H4 (cell line): ENCODE measurements at places on chromosomes 1 and 21.

DNA sequence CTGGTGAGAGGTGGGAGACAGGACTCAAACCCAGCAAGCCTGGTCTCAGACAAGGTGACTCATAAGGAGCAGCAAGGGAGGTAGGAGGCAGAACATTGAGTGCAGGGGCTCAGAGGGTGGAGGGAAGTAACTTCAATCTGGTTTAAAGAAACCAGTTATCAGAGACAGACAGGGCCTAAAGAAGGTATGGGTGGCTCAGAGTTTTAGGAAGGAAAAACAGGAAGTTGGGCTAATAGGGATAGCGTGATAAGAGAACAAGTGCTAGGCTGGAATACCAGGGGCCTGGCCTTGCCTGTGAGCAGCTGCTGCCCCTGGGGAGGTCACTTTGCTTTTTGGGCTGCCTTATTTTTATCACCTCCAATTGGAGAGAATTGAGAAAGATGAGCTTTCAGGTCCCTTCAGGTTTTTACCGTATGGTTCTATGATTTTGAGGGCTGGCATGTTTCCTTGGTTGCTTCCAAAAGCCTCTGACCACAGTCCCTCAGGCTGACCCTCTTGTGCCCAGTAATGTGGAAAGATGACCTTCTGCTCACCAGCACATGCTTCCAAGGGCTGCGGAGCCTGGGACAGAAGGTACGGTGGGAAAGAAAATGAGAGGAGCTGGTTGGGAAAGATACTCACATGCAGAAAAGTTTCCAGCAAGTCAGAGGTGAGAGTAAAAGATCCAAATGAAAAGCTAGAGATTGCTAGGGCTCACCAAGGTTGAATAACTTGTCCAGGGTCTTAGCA, 77.0 kb downstream of the DDR2 start:
- no peak for DNase-seq

- DNase-seq, result no peak
These were observed 1.8 kb upstream of the C1orf74 start for GRCh38 chr1:209786146-209786545.

GRCh38 chr1:201898992-201899391, 10.3 kb downstream of the SHISA4 start:
- DNase-seq, result no peak

GRCh38 chr1:226738421-226738994, 574 bp downstream of the ITPKB start:
- DNase-seq, result no peak

DNA sequence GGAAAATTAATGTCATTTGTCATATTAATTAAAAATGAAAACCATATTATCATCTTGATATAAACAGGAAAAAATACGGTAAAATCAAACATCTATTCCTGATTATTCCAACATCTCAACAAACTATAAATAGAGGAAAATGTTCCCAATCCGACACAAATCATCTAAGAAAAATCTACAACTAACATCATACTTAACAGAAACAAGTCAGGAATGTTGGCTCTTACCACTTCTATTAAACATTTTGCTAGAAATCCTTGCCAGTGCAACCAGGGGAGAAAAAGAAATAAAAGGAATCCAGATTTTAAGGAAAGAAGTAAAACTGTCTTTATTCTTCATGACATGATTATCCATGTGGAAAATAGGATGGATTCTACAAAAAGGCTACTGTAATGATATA, 77.0 kb upstream of the IRF2BP2 start:
- no peak for DNase-seq

DNA sequence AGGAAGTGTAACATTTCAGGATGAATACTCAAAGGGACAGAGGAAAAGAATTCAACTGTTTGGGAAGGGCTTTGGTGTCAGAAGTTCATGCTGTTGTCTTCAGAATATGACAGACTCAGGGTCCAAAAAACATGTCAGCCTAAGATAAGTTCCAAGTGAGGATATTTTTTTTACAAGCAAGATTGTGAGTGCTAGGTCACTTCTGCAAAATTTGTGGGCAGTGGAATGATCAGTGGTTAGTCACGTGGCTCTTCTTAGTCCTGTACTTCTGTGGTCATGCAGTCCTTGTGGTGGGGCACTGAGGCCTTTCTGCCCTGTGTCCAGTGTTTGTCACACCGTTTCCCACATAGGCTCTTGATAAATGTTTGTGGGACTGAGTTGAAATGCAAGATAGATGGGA, 5.2 kb downstream of the RGL1 start:
- DNase-seq, result no peak

DNA sequence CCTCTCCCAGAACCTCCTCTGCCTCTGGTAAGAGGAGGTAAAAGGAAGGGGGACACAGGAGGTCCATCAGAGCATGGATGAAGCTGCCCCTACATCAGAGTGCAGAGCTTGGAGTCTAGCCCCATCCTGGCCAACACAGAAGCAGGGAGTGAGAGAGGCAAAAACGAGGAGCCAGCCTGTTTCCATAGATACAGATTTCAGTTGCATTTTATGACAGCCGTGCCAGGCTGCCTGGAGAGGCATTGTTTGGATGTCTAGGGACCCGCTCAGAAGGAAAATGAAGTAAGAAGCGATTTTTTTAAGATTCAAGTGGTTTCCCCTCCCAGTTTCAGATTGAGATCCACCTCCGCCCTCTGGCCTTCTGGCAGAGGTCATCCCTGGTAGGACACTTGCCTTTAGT, 11.5 kb upstream of the GJA8 start:
- no peak for DNase-seq

- DNase-seq, result no peak
These were observed 91.5 kb downstream of the ARHGEF10L start for GRCh38 chr1:17630986-17631385.

DNA sequence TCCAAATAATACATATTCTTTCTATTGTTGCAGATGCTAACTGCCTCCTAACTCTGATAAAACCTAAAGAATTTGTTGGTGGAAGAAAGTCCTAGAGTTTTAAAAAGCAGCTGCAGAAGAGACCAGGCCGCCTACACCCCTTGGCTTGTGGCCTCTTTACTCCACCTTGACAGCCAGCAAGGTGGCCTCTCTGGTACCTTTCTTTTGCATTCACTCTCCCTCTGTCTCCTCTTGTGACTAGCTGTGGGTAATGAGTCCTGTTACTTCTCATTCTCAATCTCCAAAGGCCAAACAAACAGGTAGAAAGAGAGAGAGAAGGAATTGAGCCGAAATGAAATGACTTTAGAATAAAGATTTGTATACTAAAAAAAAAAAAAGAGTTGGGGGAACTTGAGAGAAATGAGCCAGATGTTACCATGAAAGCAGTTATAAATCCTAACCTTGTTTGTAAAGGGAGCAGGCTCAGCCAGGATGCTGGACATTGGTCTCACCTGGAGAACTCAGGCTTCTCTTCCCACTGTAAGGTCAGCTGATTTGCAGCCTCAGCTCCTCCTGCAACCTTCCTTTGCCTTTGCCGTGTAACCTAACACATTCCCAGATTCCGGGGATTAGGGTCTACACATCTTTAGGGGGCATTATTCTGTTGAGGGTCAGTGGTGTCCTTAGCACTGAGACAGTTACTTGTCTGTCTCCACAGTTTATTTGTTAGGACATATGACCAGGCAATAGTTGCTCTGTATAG, 164.1 kb upstream of the IRF2BP2 start:
- DNase-seq, result no peak
